OCI-LY7 (cell line): ENCODE measurements at places on chromosomes 5 and 9. TPM values are rescaled to one million over a fixed set of nuclear protein-coding genes. Genes with fewer than 3 reads are reported as not detected.

The FLT4 gene
- not detected in 2 replicates for total RNA-seq

The WDR38 gene
- total RNA-seq: not detected in 2 replicates

The DMRTA1 gene
- not detected in 2 replicates for total RNA-seq

The PLPPR1 gene
- not detected in 2 replicates for total RNA-seq

The SPOCK1 gene
- total RNA-seq: 0.29 and 0.30 TPM in 2 replicates

The SPATA31E1 gene
- not detected in 2 replicates for total RNA-seq

The PCAT7 gene
- 2.5 and 3.2 TPM in 2 replicates for total RNA-seq

The MTRR gene
- 67.1 and 72.6 TPM in 2 replicates for total RNA-seq

The IGIP gene
- total RNA-seq: 4.9 and 5.5 TPM in 2 replicates

The MYO10 gene
- 1.7 TPM in 2 replicates for total RNA-seq

The SYK gene
- total RNA-seq: 175 and 201 TPM in 2 replicates

The C9orf50 gene
- not detected in 2 replicates for total RNA-seq

The PRXL2C gene
- total RNA-seq: not detected in 2 replicates

The CATSPER3 gene
- total RNA-seq: 0.61 and 1.0 TPM in 2 replicates

The BTNL3 gene
- not detected in 2 replicates for total RNA-seq

The AK8 gene
- 0.27 TPM in 1 of 2 replicates, not detected in the other for total RNA-seq

The CARTPT gene
- not detected in 2 replicates for total RNA-seq

The C5orf52 gene
- not detected in 2 replicates for total RNA-seq

The DDX46 gene
- 78.8 and 80.6 TPM in 2 replicates for total RNA-seq

The SNCAIP gene
- total RNA-seq: not detected in 2 replicates

The IFNA13 gene
- not detected in 2 replicates for total RNA-seq

The SMIM33 gene
- total RNA-seq: not detected in 2 replicates
